Iris pigment epithelial cell (primary cell): ENCODE measurements at places on chromosomes 11 and 22.
A peak's percentile ranks its signal among the peaks of the same experiment; 100 is the strongest.

DNA sequence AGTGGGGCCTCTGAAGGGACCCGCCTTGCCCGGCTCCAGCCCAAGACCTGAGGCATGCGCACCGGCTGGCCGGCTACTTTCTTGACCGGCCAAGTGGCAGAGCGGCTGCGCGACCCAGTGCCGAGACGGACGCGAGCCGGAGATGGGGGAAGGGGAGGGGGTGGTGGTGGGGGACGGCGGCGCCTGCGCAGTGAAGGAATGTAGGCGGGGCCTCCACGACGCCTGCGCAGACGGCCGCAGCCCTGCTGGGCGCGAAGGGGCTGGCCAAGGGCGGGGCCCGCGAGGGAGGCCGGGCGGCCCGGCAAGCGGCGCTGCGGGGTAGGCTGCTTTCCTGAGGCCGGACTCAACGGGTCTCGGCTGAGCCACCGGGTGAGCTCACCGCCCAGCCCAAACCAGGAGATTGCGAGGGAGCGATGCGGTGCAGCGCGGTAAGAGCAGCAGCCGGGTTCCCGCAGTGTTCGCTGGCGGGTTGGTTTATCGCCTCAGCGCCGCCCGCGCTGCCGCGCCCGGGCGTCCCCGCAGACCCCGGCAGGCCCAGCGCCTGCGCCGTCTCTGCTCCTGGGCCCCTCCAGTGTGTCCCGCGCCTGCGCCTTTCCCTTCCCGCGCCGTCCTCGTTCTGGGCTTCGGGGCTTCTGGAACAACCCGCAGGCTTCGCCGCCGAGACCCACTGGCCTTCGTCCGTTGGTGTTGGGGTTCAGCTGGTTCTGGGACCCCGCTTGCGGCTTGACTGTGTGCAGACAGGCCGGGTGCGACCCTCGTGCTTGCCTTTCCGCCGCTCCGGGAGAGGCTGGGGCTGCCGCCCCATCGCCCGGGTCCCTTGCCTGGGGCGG is at the start of gene SPECC1L:
Gene SPECC1L (plus strand): TSS at position 276 of the 830 bp plus-strand sequence. CDS start 31,401 bp downstream, outside the sequence.
- DNase-seq, result peak; percentile 92

DNA sequence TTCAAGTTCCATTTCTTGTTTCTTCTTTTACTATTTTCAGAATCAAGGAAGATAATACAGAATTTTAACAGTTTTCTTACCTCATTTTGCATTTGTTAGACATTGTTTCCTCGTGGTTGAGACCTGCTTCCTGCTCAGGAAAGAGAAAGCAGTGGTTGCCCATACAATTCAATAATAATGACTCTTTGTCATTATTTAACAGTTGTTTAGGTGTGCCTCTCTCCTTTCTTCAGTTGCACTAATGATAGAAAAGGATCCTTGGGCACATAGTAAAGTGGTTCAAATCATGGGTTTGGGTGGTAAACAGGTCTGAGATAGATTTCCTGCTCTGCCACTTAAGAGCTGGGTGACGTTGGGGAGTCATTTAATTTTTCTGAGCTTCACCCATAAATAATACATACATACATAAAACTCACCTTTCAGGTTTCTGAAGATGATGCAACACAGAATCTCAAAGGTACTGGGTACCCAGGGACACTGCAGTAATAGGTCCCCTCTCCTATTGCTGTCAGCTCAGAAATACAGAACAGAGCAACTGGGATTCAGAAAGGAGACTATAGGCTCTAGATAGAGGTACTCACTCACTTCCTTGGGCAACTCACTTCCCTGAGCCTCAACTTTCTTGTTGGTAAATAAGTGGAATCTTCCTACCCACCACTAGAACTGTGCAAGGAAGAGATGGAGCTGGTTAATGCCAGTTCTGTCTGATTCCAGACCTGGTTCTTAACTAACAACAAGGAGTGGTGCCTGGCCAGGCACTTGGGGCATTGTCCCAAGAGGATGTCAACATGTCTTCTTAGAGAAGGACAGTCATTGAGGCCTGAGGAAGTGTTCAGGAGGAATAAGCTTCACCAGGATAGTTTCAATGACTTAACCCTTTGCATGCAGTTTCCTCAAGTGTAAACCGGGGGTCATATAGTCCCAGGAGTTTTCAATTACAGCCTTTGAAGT is 34.9 kb downstream of the CD44 start:
- DNase-seq, result no peak

- no peak for DNase-seq
Measured at GRCh38 chr11:3202305-3202704, 16.3 kb downstream of the MRGPRG start.

DNA sequence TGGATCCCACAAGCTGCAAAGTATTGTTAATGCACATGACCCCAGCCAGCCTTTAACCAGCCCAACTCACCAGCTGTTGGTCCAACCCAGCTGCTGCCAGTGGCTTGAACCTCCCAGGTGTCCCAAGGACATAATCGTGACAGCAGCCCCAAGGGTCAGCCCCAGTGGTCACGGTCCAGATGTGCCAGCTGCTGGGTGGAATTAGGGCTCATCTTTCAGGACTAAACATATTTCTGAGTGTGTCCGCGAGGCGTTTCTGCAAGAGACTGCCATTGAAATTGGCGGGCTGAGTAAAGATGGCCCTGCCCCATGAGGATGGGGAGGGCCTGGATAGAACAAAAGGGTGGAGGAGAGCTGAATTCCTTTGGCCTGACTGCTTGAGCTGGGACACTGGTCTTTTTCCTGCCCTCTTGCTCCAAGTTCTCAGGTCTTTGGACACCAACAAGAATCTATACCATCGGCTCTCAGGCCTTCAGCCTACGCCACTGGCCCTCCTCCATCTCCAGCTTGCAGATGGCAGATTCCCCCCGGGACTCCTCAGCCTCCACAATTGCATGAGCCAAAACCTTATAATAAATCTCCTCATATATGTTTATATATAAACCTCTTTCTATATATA is 240.2 kb downstream of the MN1 start:
- DNase-seq, result no peak

DNA sequence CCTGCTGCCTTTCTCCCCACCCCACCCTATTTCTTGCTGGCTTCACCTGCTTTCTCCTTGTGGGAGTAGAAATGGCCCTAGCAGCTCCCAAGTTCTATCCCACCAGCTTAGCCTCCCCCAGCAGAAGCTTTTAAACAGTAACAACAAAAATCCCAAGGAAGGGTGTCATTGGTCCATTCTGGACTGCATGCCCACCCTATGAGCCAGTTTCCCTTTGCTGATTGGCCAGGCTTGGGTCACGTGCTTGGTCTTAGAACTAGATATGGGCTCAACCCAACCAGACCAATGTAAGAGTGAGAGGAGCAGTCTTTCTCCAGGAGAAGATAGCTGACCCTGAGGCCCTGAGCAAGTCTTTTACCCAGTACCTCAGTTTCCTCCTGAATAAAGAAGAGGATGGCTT is 2.3 kb downstream of the MTFP1 start:
- DNase-seq, result peak; percentile 11

- no peak for DNase-seq
Measured at GRCh38 chr22:23034621-23035556, 35.4 kb upstream of the GNAZ start.

- DNase-seq, result no peak
Measured at GRCh38 chr11:128917144-128917724, 25.4 kb downstream of the TP53AIP1 start.

- DNase-seq, result no peak
Measured at GRCh38 chr11:18778468-18778867, 13.1 kb downstream of the PTPN5 start.
